Stimulated activated CD4-positive, alpha-beta T cell treated with anti-CD3 and anti-CD28 coated beads, Interleukin-1b, Interleukin-23, amount 100 ng/mL, for 1 hour (primary cell): ENCODE measurements at places on chromosomes 6 and 20.

GRCh38 chr6:29995340-29995777, 53.0 kb downstream of the HLA-A start:
- DNase-seq = no peak

DNA sequence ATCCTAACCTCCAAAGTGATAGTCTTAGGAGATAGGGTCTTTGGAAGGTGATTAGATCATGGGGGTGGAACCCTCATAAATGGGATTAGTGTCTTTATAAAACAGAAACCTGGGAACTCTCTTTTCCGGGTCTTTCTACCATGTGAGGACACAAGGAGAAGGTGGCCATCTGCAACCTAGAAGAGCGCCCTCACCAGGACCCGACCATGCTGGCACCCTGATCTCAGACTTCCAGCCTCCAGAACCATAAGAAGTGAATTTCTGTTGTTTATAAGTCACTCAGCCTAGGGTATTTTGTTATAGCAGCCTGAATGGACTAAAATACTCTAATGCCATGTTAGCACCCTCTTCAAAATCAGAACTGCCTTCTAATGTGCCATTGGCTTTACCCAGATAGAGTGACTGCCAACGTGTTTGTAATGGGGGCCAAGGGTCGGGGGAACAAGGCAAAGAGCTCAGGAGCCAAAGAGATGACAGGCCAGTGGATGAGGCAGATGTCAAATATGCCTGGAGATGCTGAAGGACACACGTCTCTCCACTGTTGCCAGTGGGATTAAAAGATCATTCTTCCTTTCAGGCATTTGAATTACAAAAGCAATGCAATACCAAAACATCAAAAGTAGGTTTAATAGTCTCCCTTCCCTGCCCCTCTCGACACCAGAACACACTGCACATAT, 21.0 kb downstream of the TUBB2B start:
- no peak for DNase-seq

- no peak for DNase-seq
Observed at GRCh38 chr6:148342100-148342349, 613 bp upstream of the SASH1 start.

- DNase-seq = no peak
Observed at GRCh38 chr6:73058736-73059135, 166.6 kb downstream of the KHDC1L start.

DNA sequence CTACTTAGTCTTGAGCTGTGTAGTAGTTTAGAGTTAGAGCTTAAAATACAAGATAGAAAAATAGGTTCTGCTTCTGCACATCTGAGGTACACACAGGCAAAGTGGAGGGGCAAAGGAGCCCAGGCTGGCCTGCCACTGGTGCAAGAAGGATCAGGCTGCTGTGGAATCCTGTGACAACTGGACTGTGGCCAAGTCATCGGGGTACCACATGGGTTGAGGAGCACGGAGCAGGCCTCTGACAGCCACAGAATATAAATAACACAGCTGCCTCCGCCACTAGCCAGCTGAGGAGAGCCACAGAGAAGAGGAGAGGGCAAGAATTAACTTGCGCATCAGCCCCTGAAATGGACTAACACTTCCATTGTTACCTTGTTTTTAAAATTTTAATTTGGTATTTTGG, 206.0 kb upstream of the MARCKS start:
- DNase-seq = no peak

DNA sequence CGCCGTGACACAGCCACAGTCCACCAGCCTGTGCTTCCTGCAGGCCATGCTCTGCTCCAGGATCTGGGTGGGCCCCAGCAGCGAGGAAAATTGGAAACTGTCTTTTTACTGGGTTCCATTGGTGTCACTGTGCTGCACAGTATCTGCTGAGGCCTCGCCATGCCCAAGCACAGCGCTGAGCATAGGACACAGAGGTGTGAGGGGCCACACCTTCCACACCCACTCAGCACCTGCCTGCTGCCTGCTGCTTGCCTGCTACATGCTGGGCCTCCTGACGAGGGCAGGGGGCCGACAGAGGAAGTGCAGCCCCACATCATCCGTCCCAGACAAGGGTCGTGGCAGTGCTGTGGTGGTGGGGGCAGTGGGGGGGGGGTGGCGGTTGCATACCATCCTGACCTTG, 173.0 kb upstream of the THBS2 start:
- no peak for DNase-seq

- peak; percentile 2 for DNase-seq
Observed at GRCh38 chr20:18466574-18466893, 296 bp downstream of the DZANK1 start.

DNA sequence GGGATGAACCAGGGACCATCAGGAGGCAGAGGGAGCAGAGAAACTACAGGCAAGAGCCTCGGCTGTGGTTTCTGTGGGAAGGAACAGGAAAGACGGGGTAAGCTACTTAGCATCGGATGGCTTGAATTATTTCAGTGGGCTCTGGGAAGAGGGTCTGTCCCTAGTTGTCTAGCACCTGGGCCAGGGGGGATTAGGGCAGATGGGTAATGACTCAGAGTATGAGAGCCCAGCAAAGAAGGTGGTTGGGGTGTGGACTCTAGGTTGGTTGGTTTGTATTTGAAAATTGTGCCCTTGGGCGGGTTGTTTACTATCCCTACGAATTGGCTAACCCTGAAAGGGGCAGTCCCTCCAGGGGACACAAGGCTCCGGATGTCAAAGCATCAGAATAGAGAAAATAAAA, 148.5 kb upstream of the TAB2 start:
- DNase-seq = no peak

DNA sequence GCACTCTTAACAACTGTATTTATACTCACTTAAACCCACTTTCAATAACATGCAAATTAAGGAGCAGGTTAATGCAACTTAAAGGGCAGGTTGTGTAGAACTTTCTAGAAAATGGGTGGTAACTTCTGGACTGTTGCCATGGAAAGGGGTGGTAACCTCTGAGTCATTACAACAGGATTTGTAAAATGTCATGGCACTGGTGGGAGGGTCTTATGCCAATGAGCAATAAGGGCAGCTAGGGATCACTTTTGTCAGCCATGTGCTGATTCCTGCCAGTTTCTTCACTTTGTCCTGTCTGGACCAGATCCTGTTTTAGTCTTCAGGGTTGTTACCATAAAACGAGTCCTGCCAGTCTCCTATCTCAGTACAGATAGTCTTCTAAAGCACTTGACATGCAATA, 560.5 kb upstream of the PTCHD4 start:
- no peak for DNase-seq

DNA sequence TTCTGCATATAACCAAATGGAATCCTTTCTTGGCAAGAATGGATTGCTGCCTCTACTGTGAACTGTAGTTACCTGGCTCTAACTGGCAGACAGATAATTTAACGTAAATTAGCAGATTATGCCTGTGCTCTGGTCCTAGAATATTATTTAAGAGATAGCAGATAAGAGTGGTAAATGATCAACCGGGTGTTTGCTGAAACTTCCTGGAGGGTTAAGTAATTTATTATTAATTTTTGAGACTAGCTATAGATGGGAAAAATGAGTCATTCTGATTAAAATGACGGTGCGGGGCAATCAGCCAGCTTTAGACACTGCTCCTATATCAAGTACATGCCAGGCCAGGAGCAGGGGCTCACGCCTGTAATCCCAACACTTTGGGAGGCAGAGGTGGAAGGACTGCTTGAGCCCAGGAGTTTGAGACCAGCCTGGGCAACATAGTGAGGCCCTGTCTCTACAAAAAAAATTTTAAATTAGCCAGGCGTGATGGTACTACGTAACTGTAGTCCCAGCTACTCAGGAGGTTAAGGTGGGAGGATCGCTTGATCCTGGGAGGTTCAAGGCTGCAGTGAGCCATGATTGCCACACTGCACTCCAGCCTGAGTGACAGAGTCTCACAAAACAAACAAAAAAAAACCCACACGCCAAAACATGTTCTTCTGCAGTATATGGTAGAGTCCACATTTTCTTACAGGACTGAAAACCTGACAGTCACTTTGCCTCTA, 22.6 kb downstream of the B4GALT5 start:
- no peak for DNase-seq

- no peak for DNase-seq
Observed at GRCh38 chr6:8664070-8664469, 228.7 kb upstream of the SLC35B3 start.

DNA sequence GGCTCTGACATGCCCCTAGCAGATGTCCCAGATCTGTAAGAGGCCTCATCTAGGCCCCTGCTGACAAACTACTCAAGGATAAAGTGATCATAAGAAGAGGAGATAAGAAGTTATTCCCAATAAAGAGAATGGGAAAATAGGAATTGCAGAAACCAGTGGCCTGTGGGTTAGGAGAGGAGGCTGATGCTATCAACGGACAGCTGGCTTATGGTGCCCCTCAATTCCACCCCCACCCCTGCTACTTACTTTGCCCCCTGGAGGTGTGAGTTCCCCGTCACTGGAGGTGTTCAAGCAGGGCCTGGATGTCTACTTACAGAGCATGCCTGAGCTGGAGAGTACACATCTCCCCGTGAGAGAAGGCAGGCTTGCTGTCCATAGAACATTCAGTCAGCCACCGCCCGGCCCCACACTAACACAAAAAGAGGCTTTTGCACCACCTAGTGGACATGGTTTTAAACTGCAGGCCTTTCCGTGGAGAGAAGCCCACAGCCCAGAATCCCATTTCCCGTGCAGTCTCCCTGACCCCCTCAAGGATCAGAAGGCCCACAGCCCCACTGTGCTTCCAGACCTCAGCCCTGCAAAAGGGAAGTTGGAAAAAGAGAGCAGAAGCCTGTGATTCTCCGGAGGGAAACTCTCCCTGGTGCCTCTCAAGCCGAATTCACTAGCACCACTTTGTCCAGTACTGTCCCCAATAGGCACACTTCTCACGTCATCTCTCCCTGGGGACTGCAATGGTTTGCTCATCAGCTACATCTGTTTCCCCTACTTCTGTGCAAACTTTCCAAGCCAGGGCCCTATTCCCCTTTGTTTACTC, 23.8 kb upstream of the BNIP5 start:
- DNase-seq = peak; percentile 30

DNA sequence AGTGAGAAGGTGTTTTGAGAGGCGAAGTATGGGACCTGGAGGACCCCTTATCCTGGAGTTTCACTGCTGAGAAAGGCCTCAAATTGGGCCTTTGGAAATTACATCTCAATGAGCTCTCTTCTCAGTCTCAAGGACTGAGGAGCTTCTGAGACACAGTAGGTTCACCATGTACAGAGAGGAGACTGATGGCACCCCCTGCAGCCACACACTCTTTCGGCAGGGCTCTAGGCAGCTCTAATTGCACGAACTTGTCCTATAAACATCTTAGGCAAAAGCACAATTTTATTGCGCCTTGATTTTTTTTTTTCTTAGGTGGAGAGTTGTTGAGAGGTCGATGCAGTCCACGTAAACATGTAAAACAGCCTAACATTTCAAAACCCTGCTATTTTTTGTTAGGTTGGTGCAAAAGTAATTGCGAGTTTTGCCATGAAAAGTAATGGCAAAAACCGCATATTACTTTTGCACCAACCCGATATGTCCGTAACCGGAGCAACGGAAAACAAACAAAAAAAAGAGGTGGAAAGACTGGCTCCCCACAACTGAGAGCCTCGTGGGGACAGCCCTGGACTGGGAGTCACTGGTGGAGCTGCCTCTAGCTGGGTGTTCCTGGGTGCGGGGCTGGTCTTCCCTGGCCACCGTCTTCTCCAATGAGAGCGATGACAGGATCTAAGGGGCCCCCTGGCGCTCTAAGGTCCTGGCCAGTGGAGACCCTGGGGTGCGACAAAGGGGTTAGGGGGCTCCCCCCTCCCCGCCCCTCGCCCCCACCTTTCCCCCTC, 84.0 kb upstream of the EYA2 start:
- no peak for DNase-seq

DNA sequence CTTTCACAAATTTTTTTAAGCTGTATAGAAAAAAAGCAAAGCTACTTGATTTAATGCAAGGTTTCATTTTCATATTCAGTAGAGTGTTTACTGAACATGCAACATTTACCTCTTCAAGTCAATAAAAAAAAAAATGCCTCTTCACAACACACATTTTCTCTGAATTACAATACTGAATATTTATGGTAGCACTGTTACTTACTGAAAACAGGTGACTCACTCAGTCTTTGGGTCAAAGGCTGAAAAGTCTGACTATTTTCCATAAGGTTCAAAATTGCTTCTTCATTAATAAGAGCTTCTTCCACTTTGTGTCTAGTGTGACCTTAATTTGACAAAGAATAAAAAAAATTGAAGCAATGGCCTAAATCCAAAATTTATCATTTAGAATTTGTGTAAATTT, 101.9 kb downstream of the REV3L start:
- DNase-seq = no peak

DNA sequence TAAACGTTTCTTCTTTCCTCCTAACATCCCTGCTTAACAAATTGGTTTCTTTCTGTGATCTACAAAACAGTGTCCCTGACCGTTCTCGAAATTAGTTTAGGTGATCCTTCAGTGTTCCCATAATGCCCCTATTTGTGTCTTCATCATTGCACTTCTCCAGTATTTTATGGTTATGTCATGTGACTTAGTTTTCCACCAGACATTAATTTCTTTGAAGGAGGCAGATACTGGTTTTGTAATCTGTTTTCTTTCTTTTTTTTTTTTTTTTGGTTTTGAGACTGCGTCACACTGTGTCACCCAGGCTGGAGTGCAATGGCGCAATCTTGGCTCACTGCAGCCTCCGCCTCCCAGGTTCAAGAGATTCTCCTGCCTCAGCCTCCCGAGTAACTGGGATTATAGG, 49.2 kb downstream of the FAM217A start:
- DNase-seq = no peak

- no peak for DNase-seq
Observed at GRCh38 chr6:141610741-141611140, 522.0 kb upstream of the GJE1 start.

GRCh38 chr6:100796049-100796823, 84.9 kb downstream of the ASCC3 start:
- no peak for DNase-seq

- DNase-seq = no peak
Observed at GRCh38 chr6:169861431-169862042, 110.1 kb downstream of the ERMARD start.

GRCh38 chr20:40679184-40679583, 9.9 kb downstream of the MAFB start:
- DNase-seq = no peak

DNA sequence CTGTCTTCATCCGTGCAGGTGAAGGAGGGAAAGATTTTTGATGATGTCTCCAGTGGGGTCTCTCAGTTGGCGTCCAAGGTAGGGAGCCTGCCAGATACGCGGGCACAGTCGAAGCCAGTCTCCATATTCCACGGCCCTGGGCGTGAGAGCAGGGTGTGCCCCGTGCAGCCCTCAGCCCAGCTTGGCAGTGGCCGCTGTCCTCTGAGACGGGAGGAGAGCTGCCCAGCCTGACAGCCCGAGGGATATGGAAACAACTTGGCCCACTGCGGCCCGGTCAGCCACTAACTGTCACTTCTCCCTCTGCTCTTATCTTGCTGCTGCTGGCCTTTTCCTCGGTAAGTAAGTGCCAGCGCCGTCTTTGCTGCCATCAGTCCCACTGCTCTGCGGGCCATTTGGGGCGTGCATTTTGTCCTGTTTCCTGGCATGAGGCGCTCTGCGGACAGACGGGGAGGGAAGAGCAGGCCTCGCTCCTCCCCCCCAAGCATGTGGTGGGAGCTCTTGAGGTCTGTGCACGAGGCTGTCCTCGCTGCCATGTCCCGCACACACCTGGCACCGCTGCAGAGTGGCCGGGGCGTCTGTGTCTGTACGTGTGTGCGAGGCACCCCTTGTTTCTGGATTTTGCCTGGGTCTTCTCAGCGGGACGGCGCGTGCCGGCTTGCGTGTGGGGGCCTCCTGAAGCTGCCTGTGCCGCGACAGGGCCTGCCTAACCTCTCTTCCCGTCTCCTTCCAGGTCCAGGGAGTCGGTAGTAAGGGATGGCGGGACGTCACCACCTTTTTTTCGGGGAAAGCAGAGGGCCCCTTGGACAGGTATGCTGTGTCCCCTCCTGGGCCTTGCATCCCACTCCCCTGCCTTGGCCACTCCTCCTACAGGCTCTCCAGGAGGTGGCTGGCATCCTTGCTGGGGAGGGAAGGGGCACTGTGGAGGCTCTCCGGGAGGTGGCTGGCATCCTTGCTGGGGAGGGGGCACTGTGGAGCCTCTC, 7.1 kb upstream of the COL20A1 start:
- no peak for DNase-seq
